ENCODE measurements at places on chromosomes 16 and 17.

- DNase-seq, result no peak
These were observed 72.2 kb upstream of the BRD7 start for GRCh38 chr16:50440991-50441390.

DNA sequence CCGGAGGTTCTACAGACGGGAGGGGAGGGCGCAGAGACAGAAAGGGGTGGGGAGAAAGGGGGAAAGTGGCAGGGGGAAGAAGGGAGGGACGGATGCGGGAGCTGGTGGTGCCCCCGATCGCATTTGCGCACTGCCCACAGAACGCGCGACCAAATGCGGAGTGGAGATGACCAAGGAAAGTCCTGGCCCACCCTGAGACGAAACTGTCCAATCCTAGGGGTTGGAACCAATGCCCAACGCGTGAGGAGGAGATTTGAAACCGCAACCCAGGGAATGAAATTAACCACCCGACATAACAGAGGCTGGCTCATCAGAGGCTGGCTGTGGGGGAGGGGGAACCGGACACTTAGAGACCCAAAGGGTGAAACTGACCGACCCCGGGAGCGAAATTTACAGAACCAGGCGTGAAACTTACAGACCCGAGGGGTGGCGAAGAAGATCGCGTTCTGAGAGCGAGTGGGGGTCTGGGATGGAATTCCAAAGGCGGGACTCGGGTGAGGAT lies 1.4 kb downstream of the HES7 start:
- DNase-seq, result no peak

- DNase-seq, result no peak
These were observed 1.9 kb downstream of the CIITA start for GRCh38 chr16:10878644-10879501.

- no peak for DNase-seq
These were observed 22.4 kb upstream of the DYNLRB2 start for GRCh38 chr16:80518436-80518835.

DNA sequence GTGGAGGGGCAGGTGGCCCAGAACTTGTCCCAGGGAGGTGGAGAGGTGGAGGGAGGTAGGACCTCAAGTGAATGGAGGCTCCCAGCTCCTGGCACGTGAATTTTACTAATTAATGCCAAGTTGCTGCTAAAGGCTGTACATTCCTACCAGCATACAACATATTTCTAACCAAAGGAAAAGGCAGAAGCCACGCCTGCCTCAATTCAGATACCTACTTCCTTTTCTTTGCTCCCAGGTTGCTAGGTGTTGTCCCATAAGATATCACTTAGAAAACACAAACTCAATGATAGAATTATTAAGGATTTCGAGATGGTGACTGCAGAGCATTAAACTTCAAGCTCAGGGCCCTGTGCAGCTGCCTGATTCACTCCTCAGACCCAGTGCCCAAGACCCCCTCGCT lies 20.5 kb upstream of the SMPD3 start:
- DNase-seq, result no peak

DNA sequence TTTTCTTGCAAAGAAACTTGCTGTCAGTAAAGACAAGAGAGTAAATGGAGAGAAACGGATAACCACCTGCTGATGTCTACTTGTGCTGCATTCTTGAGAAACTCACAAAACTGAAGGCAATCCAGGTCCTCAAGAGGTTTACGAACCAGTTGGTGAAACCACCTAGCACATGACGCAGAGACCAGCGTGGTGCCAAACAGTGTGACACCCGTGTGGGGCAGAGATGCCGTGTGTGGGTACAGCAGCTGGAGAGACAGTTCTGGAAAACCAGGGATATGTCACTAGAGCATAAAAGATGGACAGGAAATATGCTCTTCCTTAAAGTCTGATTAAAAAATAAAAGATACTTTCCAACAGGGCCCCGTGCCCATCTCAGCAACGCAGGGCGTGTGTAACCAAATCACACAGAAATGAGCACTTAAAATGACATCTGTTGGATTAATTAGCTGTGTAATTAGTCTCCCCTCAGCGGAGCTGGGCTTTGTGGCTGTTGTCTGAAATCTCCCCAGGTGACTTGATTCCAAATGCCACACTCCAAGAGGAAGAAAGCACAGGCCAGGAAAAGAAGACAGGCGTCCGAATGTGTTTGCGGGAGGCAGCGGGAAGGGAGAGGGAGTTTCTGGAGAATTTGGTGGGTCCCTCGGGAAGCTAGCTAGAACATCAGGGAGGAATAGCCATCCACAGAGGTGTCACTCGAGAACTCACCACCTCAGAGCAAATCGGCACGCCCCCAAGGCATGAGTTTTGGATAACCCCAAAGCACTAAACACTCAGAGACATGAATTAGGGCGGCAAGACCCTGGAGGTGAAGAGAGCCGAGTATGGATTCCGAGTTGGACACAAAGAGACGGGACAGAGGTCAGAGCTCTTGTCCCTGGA lies 109.8 kb downstream of the ZFHX3 start:
- DNase-seq, result no peak

DNA sequence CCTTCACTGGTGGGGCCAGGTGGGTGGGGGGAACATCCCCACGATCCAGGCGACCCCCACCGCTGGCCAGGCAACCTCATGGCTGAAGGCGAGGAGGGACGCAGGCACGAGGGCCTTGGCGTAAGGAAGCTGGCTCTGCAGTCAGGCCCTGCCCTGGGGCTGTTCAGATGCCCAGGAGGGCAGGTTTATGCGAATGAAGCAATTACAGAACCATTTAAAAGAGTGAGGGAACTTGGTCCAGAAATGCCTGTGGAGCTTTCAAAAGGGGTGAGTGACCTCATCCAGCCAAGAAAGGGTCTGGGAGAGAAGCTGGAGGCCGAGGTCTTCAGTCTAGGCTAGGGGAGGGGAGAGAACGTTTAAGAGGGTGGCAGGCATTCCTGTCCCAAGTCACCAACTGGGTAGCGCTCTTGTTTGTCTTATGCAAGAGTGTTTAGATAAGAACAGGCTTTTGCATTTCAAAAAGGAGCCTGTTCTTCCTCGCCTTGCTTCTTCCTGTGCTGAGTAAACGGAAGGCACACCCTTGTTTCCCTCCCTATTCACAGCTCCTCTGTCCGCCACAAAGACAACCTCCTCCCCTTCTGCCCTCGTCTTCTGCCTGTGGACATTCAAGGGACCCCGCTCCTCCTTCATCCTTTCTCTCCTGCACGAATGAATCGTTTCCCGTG lies 183.5 kb upstream of the SDK2 start:
- no peak for DNase-seq

DNA sequence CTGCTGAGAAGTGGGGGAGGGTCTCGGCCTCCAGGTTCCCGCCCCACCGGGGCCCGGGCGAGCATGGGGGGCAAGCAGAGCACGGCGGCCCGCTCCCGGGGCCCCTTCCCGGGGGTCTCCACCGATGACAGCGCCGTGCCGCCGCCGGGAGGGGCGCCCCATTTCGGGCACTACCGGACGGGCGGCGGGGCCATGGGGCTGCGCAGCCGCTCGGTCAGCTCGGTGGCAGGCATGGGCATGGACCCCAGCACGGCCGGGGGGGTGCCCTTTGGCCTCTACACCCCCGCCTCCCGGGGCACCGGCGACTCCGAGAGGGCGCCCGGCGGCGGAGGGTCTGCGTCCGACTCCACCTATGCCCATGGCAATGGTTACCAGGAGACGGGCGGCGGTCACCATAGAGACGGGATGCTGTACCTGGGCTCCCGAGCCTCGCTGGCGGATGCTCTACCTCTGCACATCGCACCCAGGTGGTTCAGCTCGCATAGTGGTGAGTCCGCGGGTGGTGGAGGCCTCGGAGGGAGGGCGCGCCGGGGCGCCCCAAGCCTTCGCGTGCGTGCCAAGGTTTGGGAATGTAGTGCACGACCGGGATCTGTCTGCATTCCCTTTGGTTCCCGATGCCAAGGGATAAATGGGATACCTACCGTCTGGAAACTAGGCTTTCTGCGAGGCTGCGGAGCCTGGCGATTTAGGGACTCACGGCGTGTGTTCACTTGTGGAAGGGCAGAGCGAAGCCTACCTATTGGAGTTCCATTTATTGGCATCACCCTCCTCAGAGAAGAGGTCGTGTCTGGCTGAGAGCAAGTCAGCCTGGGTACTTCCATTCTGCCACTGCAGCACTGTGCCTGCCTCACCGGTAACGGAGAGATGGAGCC lies 1.0 kb downstream of the ZNRF1 start:
- peak; percentile 55 for DNase-seq

DNA sequence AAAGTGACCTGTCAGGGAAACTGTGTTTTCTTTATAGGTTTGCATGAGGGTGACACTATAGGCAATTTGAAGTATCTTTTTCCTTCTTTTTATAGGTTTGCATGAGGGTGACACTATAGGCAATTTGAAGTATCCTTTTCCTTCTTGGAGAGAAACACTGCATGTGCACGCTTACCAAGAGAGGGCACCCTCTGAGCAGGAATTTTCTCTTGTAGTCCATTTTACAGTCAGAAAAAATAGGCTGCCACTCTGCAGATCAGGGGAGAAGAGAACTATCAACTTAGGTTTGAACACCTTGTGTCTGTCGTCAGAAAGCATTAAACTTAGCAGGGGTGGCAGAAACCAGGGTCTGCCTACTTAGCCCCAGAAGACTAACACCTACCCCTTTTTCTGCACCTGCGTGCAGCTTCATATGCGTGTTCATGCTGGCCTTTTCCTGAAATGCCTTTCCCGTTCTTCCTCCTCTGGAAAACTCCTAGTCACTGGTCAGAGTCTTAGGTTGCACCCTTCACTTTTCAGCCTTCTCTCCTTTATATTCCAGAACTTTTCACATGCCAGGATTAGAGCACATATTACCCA lies 16.4 kb upstream of the SMIM36 start:
- DNase-seq, result peak; percentile 64

DNA sequence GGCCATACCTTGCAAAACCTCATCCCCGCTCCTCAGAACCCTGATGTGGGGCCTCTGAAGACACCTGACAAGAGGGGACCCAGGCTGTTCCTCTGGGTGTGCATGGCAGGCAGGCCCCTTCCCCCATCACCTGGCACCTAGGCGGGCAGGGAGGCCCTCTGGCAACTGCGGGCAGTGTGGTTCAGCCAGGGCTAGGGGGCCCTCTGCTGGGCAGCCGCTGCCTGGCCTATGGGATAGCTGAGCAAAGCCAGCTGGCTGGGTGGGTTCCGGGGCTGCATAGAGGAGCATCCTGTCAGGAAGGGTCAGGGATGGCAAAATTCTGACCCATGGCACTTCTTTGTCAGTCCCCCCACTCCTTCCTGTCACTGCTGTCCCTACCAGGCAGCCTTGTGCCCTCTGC lies 228.7 kb upstream of the ASIC2 start:
- peak; percentile 30 for DNase-seq

GRCh38 chr17:18960241-18960665 lies 8.3 kb downstream of the SLC5A10 start:
- DNase-seq, result no peak

GRCh38 chr16:69330286-69331109 lies at the start of gene PDF:
Gene PDF, minus strand, starts transcription at chr16:69330588. Its CDS starts 18 bp downstream, at chr16:69330570.
- DNase-seq, result peak; percentile 90

- DNase-seq, result no peak
These were observed 795 bp upstream of the HBM start for GRCh38 chr16:164827-165538.

DNA sequence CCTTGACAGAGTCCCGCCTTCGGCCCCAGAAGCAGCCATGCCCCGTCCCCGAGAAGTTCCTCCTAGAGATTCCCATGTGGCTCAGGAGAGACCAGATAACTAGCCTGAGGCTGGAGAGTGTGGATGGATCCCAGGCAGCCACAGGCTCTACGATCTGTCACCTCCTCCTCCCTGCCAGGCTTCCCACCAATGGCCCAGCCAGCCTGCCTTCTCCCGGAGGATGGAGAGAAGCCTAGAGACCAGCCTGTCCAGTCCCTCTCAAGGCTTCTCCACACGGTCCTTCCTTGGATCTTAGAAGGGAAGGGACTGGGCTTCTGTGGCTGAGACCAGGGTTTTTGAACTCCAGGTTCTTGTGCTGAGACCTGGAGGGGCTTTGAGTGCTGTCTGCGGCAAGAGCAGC lies 1.6 kb upstream of the SMTNL2 start:
- no peak for DNase-seq

GRCh38 chr16:10009684-10010083 lies 172.5 kb downstream of the GRIN2A start:
- no peak for DNase-seq

- DNase-seq, result no peak
These were observed 31.9 kb downstream of the PMP22 start for GRCh38 chr17:15233022-15233805.

DNA sequence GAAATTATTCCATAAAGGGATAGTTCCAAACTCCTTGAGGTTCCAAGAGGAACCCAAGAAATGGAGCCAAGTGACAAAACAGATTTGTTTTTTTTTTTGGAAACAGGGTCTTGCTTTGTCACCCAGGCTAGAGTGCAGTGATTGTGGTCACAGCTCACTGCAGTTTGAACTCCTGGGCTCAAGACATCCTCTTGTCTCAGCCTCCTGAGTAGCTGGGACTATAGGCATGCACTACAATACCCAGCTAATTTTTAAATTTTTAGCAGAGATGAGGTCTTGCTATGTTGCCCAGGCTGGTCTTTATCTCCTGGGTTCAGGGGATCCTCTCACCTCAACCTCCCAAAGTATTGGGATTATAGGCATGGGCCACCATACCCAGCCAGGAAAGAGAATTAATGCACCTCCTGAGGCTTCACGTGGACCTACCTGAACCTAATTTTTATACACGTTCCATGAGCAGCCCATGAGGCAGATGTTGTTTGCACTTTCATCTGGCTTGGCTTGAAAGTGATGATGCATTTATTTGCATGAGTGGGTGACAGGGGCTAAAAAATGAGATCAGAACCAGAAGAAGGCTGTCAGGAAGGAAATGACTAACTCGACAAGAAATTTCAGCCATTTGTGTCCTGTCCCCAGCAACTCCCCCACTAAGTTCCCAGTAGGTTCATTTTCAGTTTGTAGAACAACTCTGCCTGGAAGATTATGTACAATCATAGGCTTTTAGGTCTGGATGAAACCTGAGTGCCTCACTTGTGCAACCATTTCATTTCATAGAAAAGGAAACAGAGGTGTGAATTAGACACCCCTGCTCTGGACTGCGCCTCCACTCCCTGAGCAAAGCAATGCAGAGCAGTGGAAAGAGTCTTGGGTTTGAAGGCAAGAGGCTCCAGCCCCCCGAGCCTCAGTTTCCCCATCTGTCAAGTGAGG lies 10.3 kb upstream of the IRF8 start:
- no peak for DNase-seq

All from NCI-H1092 treated with DMSO at 0.1 percent for 48 hours (cell line).